ENCODE measurements at places on chromosomes 11 and 22. TPM values are rescaled to one million over a fixed set of nuclear protein-coding genes. Genes with fewer than 3 reads are reported as not detected.

GRCh38 chr11:2691991-2692875 lies 7.6 kb downstream of the KCNQ1OT1 start:
- peaks cover 87% of the 10 kb centered on the region for H3K4me1 ChIP-seq
- H3K27ac ChIP-seq: no peak overlapping the region
- no peak overlapping the region for H3K4me3 ChIP-seq
- H3K27me3 ChIP-seq: no peaks in the 10 kb centered on the region

DNA sequence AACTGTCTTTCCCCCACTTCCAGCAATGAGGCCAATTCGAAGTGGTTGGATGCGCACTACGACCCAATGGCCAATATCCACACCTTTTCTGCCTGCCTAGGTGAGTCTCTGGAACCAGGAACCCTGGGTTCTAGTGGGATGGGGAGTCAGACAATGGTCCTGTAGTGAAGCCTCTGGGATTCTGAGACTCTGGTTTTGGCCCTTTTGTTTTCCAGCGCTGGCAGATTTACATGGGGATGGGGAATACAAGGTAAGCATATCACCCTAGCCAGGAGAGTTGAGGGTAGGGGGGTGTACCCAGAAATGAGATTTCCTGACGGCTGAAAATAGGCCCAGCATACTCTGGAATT lies 530 bp downstream of the BBS1 start:
- H3K27ac ChIP-seq: peak overlapping the region; percentile 25
- peak overlapping the region; percentile 61 for H3K4me3 ChIP-seq
- H3K36me3 ChIP-seq: no peaks in the 10 kb centered on the region
- no peak for DNase-seq

Gene TRPM5
- total RNA-seq: not detected

Gene TEX54
- not detected for total RNA-seq

Gene SNX32
- total RNA-seq: 1.5 TPM

Gene TMEM191C
- 8.3 TPM for total RNA-seq

- DNase-seq: no peak
- no peaks in the 10 kb centered on the region for H3K36me3 ChIP-seq
- no peaks in the 10 kb centered on the region for H3K27me3 ChIP-seq
- peaks cover 46% of the 10 kb centered on the region for H3K4me1 ChIP-seq
- H3K27ac ChIP-seq: peak overlapping the region; percentile 10
- H3K4me3 ChIP-seq: no peak overlapping the region
Observed at GRCh38 chr11:117870103-117870952, 6.1 kb downstream of the FXYD6 start.

DNA sequence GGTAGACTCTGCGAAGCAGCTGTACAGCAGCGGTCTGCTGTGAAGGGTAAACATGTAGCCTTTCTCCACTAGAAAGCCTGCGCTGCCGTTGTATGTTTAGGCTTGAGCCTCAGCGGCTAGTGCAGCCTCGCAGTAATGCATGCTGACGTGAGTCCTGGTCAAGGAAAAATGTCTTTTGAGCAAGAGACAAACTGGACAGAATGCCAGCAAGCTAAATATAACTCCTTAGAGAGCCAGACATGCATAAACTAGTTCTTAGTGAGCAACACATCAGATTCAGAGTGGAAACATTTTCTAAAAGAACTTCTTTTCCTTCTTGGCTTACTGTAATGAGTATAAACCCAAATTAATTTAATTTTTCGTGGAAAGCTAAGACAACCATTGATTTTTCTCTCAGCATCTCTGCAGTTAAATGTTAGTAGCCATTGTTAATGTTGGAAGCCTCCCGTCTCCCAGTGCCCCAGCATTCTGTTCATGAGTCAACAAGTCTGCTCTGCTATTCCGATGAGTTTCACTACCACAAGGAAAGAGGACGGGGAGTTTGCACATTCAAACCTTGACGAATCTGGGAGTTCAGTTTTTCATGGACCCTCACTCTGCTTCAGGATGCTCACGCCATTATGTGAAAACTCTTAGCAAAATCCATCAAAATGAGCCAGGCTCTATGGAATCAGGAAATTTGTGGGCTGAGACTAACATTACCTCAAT lies 51.4 kb downstream of the JAM3 start:
- peaks cover 28% of the 10 kb centered on the region for H3K4me1 ChIP-seq
- H3K4me3 ChIP-seq: peak overlapping the region; percentile 2
- H3K27ac ChIP-seq: peak overlapping the region; percentile 81
- no peaks in the 10 kb centered on the region for H3K27me3 ChIP-seq
- DNase-seq: no peak

DNA sequence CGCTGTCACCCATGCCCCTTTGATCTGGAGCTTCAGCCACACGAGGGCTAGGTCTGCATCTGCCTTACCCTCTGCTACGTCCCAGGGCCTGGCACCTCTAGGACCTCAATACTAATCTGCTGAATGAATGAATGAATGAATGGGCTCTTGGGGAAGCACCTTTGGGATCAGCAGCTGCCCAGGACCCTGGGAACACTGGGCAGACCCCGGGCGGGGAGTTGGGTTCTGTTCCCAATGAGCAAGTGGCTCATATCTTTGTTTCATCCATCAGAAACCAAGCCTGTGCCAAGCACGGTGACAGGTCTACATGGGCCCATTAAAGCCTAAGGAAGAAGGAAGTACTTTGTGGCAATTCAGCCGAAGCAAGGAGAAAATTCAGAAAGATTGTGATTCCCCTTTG lies 41.5 kb upstream of the SHISAL1 start:
- H3K36me3 ChIP-seq: no peaks in the 10 kb centered on the region
- DNase-seq: no peak
- H3K27me3 ChIP-seq: no peaks in the 10 kb centered on the region
- no peak overlapping the region for H3K27ac ChIP-seq
- H3K4me1 ChIP-seq: peaks cover 13% of the 10 kb centered on the region

Gene NRXN2
- total RNA-seq: 16.9 TPM

Gene DNHD1
- total RNA-seq: 17.2 TPM

Gene PPP1R14B
- total RNA-seq: 85.2 TPM

GRCh38 chr11:75955443-75955842 lies 140.4 kb downstream of the UVRAG start:
- no peaks in the 10 kb centered on the region for H3K36me3 ChIP-seq
- H3K27ac ChIP-seq: no peak overlapping the region
- no peaks in the 10 kb centered on the region for H3K4me1 ChIP-seq
- DNase-seq: no peak
- no peaks in the 10 kb centered on the region for H3K27me3 ChIP-seq
- no peak overlapping the region for H3K4me3 ChIP-seq

Gene SCO2
- 25.0 TPM for total RNA-seq

DNA sequence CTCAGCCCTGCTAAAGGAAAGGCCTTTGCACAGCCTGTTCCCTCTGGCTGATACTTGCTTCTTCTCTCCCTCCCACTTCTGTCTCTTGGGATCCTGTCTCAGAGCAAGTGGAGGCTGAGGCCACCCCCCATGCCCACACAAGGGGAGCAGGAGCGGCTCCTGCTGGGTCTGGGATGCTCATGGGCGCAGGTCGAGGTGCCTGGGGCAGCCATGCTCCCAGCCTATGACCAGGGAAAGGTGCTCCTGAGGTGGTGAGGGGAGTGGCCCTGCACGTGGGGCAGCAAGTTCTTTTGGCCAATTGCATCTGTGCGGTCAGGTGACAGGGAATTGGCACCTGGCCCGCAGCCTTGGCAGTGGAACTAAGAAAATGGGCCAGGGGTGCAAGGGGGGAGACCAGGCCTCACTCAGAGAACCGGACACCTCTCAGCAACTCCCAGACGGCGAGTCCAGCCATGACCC lies 1.5 kb downstream of the MAPK11 start:
- H3K4me3 ChIP-seq: no peak overlapping the region
- H3K27ac ChIP-seq: peak overlapping the region; percentile 56
- H3K4me1 ChIP-seq: peaks cover 57% of the 10 kb centered on the region

Gene C1QTNF4
- total RNA-seq: 3.4 TPM

GRCh38 chr11:36234825-36235224 lies 54.4 kb downstream of the COMMD9 start:
- H3K36me3 ChIP-seq: no peaks in the 10 kb centered on the region
- no peak overlapping the region for H3K27ac ChIP-seq
- peaks cover 16% of the 10 kb centered on the region for H3K4me1 ChIP-seq
- H3K27me3 ChIP-seq: no peaks in the 10 kb centered on the region
- no peak for DNase-seq

DNA sequence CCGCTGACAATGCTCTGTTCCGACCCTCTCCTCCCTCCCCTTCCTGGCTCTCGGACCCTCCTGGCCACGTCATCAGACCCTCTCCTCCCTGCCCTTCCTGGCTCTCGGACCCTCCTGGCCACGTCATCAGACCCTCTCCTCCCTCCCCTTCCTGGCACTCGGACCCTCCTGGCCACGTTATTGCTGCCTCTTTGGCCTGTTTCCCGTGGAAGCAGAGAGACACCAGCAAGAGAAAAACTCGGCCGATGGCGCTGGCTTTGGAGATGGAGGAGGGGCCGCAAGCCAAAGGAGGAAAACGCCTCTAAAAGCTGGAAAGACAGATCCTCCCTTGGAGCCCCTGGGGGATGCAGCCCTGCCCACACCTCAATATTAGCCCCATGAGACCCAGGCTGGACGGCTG lies 463.3 kb downstream of the BRD1 start:
- no peaks in the 10 kb centered on the region for H3K27me3 ChIP-seq
- no peaks in the 10 kb centered on the region for H3K36me3 ChIP-seq
- H3K4me3 ChIP-seq: no peak overlapping the region
- no peaks in the 10 kb centered on the region for H3K4me1 ChIP-seq
- H3K27ac ChIP-seq: no peak overlapping the region

Gene FRMD8
- 53.3 TPM for total RNA-seq

- no peak for DNase-seq
- H3K36me3 ChIP-seq: no peaks in the 10 kb centered on the region
- no peaks in the 10 kb centered on the region for H3K4me1 ChIP-seq
- H3K4me3 ChIP-seq: no peak overlapping the region
Observed at GRCh38 chr11:11482730-11483129, 129.7 kb upstream of the CSNK2A3 start.

DNA sequence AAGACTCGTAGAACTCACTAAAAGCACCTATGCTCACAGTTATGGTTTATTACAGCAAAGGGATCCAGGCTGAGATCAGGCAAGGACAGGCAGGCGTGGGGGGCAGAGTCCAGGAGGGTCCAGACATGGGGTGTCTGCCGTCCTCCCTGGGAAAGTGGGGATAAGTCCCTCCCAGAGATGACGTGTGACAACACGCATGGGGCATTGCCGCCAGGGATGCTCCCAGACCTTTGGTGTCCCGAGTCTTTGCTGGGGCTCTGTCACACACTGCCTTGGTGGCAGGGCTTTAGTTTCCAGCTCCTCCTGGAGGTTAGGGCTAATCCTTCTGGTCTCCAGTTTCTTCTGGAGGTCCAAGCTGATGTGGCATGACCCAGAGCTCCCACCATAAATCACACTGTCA lies 226.7 kb downstream of the CTTN start:
- peaks cover 8% of the 10 kb centered on the region for H3K4me1 ChIP-seq
- no peak for DNase-seq
- no peaks in the 10 kb centered on the region for H3K36me3 ChIP-seq

Gene SAA4
- total RNA-seq: 1.7 TPM

GRCh38 chr22:37909766-37910165 lies 3.7 kb downstream of the MICALL1 start:
- H3K4me3 ChIP-seq: no peak overlapping the region
- H3K27me3 ChIP-seq: no peaks in the 10 kb centered on the region
- H3K4me1 ChIP-seq: peaks cover 66% of the 10 kb centered on the region
- no peaks in the 10 kb centered on the region for H3K36me3 ChIP-seq
- peak overlapping the region; percentile 96 for H3K27ac ChIP-seq

GRCh38 chr22:22369964-22370270 lies 125.3 kb downstream of the VPREB1 start:
- H3K27ac ChIP-seq: no peak overlapping the region
- H3K4me1 ChIP-seq: no peaks in the 10 kb centered on the region
- no peak overlapping the region for H3K4me3 ChIP-seq

Gene DUSP8
- total RNA-seq: 2.9 TPM

Gene KLHL35
- total RNA-seq: not detected

DNA sequence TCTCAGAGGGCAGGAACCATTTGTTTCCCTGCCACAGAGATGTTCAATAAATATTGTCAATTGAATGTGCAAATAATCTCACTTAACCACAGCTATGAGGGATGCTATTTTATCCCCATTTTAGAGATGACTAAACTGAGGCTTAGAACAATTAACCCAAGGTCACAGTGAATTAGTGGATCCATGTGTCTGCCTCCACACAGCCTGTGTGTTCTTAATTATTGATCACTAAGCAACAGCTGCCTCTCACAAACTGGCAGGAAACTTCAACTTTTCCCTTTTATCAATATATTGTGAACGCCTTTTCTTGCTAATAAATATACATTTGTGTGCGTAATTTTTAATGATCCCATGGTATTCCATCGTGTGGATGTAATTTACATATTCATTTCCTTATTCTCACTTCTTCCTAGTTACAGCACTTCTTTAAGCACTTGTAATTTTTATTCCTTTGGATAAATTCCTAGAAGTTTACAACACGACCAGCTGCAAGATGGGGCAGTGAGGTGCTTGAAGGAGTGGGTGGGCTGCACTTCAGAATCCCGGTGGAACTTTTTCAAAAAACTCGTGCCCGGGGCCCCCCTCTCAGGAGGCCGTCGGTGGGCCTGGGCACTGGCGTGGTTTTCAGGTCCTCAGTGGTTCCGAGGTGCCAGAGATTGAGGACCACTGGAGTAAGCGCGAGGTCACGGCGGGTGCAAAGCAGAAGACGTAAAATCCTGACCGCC lies 915 bp upstream of the SREBF2 start:
- peak overlapping the region; percentile 99 for H3K27ac ChIP-seq
- H3K4me3 ChIP-seq: peak overlapping the region; percentile 70
- H3K4me1 ChIP-seq: peaks cover 25% of the 10 kb centered on the region
- H3K36me3 ChIP-seq: no peaks in the 10 kb centered on the region

Gene RAB3IL1
- total RNA-seq: 32.2 TPM

DNA sequence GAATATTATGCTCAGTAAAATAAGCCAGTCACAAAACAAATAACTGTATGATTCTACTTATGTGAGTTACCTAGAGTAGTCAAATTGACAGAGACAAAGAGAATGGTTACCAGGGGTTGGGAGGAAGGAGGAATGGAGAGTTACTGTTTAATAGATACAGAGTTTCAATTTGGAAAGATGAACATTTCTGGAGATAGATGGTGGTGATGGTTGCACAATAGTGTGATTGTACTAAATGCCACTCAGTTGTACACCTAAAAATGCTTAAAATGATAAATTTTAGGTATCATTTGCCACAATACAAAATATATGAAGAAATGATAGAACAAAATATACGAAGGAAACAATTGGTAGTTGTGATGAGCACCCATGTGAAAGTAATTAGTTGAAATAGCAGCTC lies 43.4 kb downstream of the PDHX start:
- H3K36me3 ChIP-seq: no peaks in the 10 kb centered on the region
- no peaks in the 10 kb centered on the region for H3K4me1 ChIP-seq

DNA sequence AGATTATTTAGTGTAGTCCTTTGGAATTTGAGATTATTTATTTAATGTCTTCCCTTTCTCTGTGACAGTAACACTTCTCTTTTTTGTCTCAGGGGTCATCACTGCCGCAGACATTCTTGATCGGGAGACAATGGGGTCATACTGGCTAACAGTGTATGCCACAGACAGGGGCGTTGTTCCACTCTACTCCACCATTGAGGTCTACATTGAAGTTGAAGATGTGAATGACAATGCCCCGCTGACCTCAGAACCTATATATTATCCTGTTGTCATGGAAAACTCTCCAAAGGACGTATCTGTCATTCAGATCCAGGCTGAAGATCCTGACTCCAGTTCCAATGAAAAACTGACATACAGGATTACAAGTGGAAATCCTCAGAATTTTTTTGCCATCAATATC lies 299.9 kb downstream of the FAT3 start:
- H3K4me1 ChIP-seq: peaks cover 10% of the 10 kb centered on the region
- H3K27me3 ChIP-seq: no peaks in the 10 kb centered on the region
- no peaks in the 10 kb centered on the region for H3K36me3 ChIP-seq

- DNase-seq: no peak
- no peak overlapping the region for H3K27ac ChIP-seq
- no peaks in the 10 kb centered on the region for H3K36me3 ChIP-seq
- H3K27me3 ChIP-seq: no peaks in the 10 kb centered on the region
Observed at GRCh38 chr11:41309111-41309522, 150.3 kb downstream of the LRRC4C start.
